Bone marrow (tissue), 2 donors: ENCODE measurements at places on chromosomes 11 and 22.

DNA sequence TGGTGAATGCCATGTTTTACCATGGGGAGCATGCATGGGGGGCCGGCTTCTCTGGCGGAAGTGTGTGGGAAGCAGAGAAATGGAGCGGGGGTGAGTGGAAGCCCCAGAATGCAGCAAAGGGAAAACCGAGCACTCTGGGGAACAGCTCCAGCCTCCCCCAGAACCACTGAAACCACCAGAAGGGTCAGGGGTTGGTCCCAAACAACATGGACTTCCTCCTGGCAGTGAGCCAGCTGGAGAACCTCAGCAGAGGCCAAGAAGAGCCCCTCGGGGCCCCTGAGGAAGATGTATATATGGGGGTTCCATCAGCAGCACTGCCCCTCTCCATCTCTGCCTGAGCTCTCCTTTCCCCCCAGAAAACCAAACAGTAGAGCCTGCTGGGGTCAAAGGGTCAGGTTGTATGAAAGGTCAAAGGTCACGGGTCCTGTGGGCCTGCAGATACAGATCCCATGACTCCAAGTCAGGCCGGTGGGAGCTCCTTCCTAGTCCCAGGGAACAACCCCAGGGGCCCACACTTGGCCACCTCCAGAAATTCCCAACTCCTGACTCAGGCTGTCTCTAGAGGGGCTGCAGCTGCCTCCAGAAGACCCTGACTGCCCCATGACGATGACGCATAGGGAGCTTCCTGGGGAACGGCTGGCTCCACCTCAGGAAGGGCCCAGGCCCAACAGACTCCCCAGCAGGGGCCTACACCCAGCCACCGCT is 48.5 kb upstream of the TIMP3 start:
- DNase-seq: no peak

- DNase-seq: no peak
Measured at GRCh38 chr11:62419314-62419929, 589 bp downstream of the SCGB1A1 start.

- no peak for DNase-seq
Measured at GRCh38 chr11:92765965-92766371, 203.5 kb upstream of the MTNR1B start.

DNA sequence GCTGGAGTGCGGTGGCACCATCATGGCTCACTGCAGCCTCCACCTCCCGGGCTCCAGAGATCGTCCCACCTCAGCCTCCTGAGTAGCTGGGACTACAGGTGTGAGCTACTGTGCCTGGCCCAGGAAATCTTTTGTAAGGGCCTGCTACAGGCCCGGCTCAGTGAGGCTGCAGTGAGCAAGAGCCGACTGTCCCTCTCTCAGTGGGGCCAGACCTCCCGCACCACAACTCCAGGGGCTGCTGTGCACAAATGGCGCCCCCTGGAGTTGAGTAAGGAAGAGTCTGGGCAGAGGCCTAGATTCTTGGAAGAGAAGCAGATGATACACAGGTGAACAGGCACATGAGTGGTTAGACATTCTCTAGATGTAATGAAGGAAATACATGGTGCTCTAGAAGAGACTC is 7.0 kb downstream of the SERHL2 start:
- no peak for DNase-seq

DNA sequence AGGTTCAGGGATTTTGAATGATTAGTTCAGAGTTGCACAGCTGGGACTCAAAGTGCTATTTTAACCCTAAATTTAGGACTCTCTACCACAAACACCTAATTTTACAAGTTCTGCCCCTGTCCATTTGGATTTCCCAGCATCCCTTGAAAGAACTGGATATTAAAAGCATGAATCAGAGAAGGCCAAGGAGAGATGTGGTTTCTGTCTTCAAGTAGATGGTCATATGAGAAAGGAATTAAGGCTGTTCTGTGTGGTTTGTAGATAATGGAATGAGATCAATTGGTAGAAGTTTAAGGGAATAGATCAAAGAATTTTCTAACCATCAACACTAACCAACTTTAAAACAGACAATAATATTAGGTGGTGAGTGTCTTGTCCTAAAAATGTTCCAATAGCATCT is 106.4 kb upstream of the TENM4 start:
- DNase-seq: no peak

- no peak for DNase-seq
Measured at GRCh38 chr22:33756508-33756949, 163.7 kb downstream of the LARGE1 start.

DNA sequence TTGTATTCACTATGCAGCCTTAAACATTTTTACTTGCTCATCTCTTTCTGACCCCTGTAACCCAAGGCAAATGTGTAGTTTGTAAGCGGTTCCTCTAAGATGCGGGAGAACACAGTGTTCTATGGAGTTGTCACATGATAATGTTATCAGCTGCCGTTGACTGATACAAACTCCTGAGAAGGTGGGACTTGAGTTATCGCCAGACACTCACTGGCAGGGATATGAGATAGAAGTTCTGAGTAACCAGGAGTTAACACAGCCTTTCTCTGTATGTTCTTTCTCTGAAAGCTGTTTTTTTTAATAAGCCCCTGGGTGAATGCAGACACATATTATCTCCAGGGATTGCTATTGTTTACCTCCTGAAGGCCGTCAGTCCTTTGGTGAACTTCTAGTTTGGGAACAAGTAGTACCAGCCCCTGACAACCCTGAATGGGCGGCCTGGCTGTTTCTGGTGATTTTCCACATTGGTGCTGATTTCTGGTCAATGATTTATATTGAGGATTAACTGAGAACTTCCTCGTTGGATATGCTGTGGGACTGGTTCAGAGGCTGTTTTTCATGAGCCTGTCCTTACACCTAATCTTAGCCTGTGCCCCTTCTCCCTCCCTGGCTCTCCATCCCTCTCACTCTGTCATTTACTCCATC is 155.3 kb upstream of the RASSF10 start:
- no peak for DNase-seq

DNA sequence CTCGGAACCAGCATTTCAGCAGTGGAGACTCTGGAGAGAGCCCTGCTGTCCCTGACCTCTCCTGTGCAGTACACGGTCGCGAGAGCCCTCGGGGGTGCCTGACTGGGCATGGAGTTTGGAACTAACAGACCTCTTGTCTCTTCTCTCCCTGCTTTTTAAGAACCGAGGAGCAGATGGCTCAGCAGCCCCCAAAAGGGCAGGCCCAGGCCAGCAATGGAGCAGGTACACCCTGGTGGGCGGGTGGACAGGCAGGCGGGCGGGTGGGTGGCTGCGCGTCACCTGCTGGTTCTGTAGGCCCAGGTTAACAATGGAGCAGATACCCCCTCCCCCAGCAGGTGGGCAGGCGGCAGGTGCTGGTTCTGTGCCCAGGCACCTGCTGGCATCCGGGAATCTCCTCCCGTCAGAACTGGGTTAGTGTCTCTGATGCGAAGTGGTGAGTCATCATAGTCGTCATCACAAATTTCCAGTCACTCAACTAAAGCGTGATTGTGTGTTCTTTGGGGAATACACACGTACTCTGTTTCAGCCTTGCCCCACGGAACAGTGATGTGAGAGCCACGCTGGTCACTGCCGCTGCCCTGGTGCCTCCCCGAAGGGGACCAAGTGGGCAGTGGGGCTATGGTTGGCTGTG is 41.1 kb downstream of the GRAMD4 start:
- DNase-seq: no peak

DNA sequence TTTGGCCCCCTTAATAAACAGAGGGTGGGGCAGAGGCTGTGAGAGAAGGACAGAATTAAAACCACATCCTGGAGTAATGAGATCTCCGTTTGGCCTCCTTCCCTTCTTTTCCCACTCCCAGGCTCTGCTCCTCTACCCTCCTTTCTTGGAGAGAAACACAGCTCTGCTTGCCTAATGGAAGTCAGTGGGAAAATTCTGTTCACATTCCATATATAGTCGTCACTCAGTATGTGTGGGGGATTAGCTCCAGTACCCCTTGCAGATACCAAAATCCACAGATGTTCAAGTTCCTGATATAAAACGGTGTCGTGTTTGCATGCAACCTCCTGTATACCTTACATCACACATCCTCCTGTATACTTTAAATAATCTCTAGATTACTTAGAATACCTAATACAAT is 37.6 kb upstream of the THY1 start:
- no peak for DNase-seq

DNA sequence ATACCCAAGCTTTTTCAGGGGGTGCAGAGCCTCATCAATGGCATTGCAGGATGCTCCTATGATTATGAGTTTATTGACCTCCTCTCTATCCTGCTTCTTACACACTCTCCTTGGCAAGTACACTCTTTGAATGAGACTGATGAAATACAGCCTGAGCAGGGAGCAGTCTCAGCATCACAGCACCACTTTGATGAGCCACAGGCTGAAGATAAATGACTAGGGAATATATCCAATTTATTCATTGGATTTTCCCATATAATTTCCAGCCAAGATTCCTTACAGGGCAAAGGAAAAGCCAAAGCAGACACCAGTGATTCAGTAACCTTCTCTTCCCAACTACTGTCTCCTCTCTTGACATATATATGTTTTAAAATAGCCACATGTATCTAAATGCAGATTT is 79.2 kb downstream of the CASP12 start:
- no peak for DNase-seq

DNA sequence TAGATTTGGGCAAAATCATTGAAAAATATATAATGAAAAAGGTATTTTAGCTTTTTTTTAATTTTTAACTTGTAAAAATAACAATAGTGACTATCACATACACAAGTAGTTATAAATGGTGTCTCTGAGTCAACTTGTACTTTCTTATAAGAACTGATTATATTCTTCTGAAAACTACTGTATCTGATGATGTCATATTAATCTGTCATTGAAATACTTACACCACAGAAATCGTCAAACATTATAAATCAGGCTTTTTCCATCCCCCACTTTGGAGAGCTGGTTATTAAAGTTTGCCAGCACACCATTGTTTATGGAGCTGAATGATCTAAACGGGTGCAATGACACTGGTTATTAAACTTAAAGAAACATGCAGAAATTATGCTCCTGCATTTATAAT is 1259.6 kb upstream of the CNTN5 start:
- no peak for DNase-seq

DNA sequence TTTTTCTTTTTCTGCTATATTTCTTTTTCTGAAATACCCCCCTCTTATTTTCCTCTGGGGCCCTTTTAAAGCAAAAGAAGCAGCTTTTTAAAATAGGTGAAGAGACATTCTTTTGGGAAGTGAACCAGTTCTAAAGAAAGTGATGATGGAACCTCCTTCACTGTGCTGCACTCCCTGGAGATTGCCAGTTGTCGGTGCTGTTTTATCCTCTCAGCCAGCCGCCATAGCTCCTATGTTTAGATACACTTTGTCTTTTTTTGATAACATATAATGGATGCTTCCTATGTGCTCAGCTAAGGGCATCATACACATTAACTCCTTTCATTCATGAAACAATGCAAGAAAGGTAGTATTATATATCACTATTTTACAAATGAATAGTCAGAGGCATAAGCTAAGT is 14.0 kb downstream of the CFAP300 start:
- DNase-seq: no peak

DNA sequence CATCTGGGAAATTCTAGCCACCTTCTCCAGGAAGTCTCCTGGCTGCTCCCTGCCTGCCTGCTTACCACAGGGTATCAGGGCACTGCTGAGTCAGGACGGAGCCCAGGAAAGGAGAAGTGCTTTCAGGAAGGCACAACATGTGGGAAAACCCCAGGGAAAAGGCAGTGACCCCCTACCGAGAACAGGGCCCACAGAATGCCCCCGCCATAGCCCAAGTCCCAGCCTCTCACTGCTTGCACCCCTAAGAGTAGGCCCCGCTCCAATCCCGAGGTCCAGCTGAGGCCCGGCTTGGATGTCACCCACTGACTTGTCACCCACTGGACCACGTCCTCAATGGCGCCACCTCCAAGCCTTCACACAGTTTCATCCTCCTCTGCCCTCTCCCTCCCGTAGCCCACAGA is 34.1 kb downstream of the ARAP1 start:
- DNase-seq: no peak

GRCh38 chr22:49021131-49021925 is 806.3 kb downstream of the BRD1 start:
- DNase-seq: no peak

- DNase-seq: no peak
Measured at GRCh38 chr11:90288212-90288821, 65.5 kb upstream of the CHORDC1 start.

DNA sequence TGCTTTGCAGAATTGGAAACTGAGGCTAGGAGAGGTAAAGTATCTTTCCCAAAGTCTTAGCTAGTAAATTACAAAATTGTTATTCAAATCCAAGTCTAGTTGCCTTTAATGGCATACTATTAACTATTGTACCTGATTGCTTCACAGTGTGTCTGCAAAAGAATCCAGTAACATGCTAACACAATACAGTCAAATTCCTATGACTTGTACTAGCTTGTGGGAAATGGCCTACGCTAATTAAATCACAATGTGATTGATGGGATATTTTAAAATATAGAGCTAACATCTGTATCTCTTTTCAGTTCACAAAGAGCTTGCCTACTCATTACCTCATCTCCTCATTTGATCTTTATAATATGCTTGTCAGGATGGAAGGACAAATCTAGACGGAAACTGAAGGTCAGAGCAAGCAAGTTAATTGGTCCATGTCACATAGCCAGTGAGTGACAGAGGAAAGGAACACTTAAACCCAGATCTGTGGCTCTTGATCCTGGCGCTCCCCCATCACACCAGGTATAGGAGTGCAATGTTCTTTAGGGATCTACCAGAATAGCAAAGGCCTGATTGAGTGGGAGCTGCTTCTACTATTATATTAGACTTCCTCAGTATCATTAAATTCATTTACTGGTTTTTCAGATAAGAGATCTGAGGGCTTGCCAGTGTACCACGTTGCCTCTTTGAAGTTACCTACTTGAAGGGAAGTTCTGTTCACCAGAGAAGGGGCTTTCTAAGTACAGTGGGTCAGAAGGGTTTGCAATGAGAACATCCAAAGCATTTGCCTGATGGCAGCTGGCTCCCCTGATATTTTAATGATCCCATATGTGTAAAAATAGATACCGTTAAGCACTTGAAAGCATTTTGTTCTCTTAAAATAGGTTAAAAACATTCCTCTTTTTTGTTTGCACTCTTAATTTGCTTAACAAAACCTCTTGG is 213.6 kb upstream of the SESN3 start:
- no peak for DNase-seq

GRCh38 chr11:35011389-35011788 is 95.0 kb downstream of the PDHX start:
- DNase-seq: no peak

DNA sequence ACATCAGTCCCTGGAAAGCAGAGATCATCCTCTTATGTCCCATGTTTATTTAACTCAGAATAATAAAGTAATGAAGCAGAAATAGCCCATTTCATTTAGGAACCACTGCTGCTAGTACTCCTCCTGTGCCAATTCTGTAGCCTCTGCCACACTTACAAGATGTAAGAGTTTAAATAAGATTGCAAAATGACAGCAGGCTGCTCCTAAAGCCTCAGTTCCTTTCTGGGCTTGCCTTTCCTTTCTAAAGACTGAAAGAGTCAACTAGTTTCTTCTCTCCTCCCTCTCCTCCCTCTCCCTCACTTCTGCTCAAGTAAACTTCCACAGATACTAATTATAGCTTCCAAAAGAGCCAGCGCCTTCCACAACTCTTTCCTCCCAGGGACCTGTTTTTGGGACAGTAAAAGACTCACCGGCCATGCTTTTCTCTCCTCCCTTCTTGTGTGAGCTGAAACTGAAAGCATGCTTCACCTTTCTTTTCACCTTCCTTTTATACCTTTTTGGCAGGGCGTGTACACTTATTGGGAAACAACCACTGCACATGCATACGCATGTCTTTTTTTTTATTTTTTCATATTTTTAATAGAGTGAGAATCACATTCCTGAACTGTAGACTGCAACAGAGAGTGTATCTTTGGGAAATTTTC is 26.1 kb upstream of the CARD16 start:
- DNase-seq: no peak
